ENCODE measurements at places on chromosomes 6 and 20. TPM values are rescaled to one million over a fixed set of nuclear protein-coding genes. Genes with fewer than 3 reads are reported as not detected.

Gene APOBEC2
- polyA plus RNA-seq: 511 TPM

Gene CLIC5
- polyA plus RNA-seq: 19.2 TPM

Gene PMEPA1
- 18.1 TPM for polyA plus RNA-seq

Gene PGK2
- not detected for polyA plus RNA-seq

Gene FAM209B
- polyA plus RNA-seq: not detected

Gene ZBTB46
- 17.3 TPM for polyA plus RNA-seq

Gene SYNGAP1
- 21.4 TPM for polyA plus RNA-seq

Gene ARG1
- polyA plus RNA-seq: 0.63 TPM

Gene COL21A1
- 217 TPM for polyA plus RNA-seq

Gene RAB44
- 0.19 TPM for polyA plus RNA-seq

Gene LAMP5
- 0.61 TPM for polyA plus RNA-seq

Gene SERINC3
- polyA plus RNA-seq: 47.4 TPM

Gene SMOC2
- 154 TPM for polyA plus RNA-seq

Gene LINC00237
- 0.60 TPM for polyA plus RNA-seq

Gene TPMT
- 6.1 TPM for polyA plus RNA-seq

Gene NOX3
- polyA plus RNA-seq: not detected

Gene PREX1
- polyA plus RNA-seq: 22.8 TPM

Gene SIRPG
- polyA plus RNA-seq: not detected

Gene FERMT1
- polyA plus RNA-seq: 0.34 TPM

Gene CLDN20
- polyA plus RNA-seq: 1.4 TPM

Gene PAK5
- 0.09 TPM for polyA plus RNA-seq

Gene CBLN4
- polyA plus RNA-seq: 1.9 TPM

Data from muscle of back (tissue), 13 donors.